ENCODE measurements at places on chromosomes 4 and X. TPM values are rescaled to one million over a fixed set of nuclear protein-coding genes. Genes with fewer than 3 reads are reported as not detected.

DNA sequence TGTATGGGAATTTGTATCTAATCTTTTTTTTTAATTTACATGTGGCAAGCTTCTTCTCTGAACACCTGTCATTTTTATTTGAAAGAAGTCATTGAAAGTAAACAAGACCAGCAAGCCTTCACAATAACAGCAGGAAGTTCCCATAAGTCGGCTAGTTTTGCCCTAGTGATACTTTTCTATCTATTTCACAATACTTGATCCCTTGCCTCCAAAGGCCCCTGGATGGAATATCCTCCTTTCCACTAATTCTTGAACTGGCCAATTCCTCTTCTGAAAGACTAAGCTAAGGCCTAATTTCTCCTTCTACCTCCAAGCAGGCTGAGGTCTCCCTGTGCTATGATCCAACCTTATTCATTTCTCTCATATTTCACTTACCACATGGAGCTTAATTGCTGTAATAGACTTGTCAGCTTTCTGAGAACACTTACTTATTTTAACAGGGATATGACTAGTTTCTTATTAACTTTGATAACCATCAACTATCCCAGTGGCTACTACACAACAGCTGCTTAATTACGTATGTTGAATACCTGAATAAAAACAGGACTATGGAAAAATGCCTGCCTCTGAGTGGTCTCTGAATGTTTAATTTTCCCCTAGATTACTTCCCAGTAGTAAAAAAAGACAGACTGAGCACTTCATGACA, 194.2 kb downstream of the MAD2L1 start:
- DNase-seq = no peak

DNA sequence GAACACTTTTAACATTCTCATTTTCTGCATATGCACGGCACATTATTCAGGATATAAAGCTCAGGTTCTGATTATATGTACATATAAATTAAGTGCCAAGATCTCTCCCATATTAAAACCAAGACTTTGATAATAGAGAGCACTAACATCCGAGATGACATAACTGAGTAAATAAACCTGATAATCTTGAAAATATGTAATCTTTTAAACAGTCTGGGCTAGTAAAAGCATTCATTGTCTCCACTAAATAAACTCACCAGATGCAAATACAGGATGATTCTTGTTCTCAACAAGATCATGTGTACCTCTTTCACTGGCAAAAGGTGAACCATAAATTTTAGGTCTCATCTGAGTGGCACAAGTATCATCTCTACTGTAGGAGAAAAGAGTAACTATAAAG, 942.2 kb downstream of the TRAM1L1 start:
- no peak for DNase-seq

GRCh38 chrX:84047339-84047738, 140.7 kb downstream of the RPS6KA6 start:
- DNase-seq = no peak

DNA sequence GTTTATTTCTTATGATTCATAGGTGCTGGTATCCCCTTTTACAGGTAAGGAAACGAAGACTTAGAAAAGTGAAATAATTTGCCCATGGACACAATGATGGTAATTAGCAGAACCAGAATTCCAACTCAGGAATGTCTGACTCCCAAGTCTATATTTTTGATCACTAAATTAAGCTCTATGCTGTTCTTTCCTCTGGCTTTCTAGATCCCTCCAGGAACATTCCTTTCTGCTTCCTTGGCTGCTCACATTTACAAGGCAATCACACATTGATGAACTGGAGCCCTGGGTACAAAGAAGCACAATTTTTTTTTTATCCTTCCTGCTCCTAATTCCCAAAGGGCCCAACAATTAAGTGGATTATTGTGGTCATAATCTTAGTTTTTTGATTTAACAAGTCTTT, 7.0 kb upstream of the CDKN2AIP start:
- no peak for DNase-seq

The TRIM75 gene
- total RNA-seq = not detected

The ABCG2 gene
- total RNA-seq = 1.3 TPM

All from fibroblast of lung (primary cell).